NCI-H1417 treated with DMSO at 0.1 percent for 48 hours (cell line): ENCODE measurements at places on chromosomes 13 and 19.

GRCh38 chr13:28356561-28357021 lies 138.3 kb downstream of the FLT1 start:
- DNase-seq, result no peak

DNA sequence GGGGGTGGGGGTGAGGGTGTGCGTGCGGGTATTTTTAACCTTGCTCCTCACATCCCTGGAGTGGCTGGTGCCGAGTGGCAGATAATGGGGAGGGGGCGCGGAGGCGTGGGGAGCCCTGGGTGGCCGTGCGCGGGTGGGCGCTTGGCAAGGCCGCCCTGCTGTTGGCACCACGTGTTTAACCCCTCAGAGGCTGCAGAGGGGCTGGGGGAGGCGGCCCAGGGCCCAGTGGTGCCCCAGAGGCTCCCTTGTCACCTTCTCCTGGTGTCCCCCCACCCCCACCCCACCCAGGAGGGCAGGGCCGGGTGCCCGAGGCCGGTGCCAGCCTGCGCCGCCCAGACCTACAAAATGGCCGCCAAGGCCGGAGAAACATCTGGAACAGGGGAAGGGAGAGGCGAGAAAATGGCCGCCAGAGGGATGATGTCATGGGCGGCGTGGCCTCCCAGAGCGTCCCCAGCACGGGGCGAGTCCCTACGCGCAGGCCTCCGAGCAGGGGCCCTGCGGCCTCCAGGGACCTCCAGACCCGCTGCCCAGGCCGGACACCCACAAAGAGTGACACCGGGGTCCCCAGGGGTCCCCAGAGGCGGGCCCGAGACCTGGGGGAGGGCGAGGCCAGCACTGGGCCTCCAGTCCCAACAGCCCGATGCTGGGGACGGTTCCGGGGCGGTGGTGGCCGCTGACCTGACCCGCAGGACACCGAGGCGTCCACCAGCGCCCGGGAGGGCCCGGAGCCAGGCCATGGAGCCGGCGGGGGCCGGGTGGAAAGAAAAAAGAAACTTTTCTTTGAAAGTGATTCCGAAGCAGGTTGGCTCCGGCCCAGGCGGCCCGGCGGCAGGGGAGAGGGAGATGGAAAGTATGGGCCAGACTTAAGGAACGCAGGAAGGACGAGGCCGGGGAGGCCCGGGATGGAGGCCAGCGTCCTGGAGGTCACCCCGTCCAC lies 38.2 kb downstream of the NFIC start:
- no peak for DNase-seq

GRCh38 chr13:24066405-24067295 lies 93.9 kb upstream of the SPATA13 start:
- no peak for DNase-seq

DNA sequence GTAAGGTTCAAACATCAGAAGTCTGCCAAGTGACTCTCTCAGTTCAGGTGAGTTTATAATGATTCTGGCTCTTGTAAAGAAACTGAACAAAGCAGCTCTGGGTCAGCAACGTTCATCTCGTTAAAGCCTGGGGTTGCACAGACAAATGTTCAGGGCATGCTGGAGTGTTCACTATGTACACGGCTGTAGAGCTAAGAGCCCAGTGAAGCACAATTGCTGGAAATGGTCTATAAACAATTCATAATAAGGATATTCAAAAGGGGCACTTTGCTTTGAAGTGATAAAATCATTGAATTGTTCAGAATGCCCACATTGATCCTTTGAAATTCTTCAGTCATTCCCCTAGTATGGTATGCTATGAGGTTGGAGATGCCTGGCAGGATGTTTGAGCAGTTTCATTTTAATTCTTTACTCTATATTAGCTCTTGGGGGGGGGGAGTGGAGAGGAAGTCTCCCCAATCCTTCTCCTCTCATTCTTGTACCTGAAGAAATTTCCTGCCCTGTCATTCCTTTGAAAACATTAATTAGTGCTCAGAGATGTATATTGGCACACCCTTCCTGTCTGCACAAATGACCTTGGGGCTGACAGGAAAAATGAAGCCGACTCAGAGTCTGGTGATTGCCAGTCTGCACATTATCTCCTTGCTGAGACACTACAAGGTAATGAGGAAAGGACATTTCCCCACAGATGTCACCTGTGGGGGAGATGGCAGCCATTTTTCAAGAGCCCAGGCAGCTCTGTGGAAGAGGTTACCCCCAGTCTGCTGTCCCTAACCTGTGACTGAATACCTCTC lies 145.5 kb downstream of the DLEU7 start:
- DNase-seq, result no peak

DNA sequence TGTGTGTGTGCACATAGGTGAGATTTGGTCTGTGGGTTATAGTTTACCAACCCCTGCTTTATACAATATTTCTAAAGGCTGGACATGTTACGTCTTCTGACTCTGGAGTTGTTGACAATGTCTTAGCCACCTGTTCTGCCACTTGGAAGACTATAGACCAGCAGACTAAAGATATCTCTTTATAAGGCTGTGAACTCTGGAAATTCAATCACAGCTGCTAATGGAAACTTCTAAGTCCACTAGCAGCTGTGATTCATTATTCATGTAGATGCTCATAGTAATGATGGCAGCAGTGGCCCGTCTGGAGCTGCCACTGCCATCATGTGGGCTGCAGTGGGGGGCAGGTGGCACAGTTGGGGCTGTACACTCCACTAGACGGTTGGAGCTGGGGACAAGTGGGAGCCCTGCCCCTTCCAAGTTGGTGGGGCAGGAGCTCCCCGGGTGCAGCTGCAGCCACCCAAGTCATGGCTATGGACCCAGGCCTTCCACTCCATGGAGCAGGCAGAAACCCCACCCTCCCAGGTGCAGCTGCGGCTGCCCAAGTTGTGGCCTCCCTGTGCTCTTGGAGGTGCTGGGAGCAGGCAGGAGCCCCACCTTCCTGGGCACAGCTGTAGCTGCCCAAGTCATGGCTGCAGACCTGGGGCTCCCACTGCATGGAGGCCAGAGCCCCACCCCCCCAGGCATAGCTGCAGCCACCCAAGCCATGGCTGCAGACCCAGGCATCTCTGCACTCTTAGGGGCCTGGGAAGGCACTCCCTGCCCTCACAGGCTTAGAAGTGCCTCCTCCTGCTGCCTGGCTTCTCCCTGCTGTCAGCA lies 8.8 kb downstream of the IGFL4 start:
- no peak for DNase-seq

DNA sequence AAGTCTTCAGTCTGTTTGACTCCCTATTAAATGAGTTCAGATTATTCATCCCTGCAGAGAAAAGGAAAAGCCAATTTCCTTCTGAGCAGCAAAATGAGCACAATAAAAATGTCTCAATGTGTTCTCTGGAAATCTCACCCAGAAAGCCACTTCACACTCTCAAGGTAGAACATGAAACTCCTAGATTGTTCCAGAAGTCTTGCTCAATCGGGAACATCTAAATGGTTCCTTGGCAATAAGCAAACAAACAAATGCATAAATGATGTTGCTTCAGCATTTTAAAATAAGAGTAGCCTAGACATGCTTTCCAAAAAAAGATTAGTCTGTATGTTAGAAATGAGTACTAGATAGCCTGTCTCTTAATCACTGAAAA lies 59.7 kb upstream of the TNFRSF19 start:
- DNase-seq, result no peak

DNA sequence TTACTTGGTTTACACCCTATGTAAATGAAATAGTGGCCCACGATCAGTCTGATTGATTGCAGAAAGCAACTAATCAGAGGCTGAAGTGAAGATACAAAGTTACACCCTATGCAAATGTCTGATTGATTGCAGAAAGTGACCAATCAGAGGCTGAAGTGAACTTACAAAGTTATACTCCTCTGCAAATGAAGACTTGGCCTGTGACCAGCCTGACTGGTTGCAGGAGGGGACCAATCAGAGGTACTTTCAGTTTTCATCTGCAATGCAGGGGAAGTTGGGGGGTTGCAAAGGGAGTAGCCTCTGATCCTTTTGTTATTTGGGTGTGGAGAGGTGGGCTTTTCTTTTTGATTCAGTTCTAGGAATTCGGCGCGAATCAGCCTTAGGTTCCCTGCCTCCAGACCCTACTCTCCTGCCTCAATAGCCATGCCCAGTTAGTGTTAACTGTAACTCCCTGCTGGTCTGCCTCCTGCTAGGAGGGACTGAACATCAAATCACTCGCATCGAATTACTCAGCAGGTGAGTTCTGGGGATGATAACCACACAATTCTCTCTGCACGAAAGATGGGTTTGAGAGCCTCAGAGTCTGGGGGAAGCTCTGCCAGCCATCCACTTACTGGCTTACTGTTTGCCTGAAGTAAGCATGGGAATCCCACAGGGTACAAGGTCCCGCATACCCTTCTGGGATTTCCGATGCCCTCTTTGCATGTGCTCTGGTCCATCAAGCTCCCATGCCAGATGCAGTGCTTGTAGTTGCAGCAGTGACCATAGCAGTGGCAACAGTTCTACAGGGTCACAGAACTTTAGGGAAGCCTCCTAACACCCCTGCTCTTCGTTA lies 7.5 kb downstream of the ARL11 start:
- no peak for DNase-seq

GRCh38 chr13:98264877-98265276 lies 87.8 kb upstream of the RNF113B start:
- DNase-seq, result no peak

DNA sequence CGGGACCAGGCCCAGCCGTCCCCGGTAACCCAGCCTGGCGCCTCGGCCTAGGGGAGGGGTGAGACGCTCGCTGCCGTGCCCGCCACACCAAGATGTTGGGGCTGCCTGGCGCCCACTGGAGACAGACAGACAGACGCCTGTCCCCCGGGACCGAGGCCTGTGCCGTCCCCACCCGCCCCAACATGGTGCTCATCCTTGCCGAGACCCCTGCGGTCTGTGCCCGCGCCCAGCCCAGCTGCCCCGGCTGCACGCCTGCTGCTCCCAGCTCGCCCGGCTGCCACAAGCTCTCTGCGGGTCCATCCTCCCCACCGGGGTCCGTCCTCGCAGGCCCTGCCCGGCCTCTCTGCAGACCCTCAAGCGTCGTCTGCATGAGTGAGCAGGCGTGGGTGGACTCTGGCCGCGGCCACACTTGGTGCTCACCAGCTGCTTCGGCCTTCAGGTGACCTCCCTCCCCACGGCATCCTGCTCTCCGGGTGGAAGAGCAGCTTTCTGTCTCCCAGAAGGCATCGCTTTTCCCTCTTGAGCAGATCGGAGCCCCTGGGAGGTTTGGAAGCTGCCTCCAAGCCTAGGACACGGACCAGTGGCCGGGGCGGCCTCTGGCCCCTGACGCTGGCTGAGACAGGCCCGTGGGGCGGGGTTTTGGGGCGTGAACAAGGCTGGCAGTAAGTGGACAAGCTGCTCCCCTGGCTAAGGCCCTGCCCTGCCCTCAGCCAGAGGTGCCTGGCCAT lies 6.7 kb upstream of the TMPRSS9 start:
- no peak for DNase-seq

DNA sequence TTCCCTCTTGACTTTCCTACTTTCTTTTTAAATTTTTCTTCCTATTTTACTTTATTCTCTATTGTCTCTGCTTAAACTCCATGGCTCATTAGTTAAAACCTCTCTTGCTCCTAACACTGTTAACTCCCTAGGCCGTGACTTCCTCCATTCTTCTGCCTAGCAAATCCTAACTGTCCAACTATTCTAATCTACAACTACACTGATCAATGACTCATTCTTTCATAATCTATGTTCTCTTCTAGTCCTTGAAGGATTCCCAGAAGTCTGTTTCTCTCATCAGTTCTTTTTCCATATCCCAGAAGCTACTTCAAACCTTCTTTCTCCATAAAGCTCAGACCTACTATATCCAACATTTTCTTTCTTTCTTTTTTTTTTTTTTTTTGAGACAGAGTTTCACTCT lies 66.9 kb downstream of the MICU2 start:
- DNase-seq, result no peak

GRCh38 chr13:103436057-103436654 lies 369.9 kb upstream of the SLC10A2 start:
- no peak for DNase-seq

- DNase-seq, result no peak
Observed at GRCh38 chr19:37333457-37333856, 37.4 kb upstream of the ZNF527 start.

DNA sequence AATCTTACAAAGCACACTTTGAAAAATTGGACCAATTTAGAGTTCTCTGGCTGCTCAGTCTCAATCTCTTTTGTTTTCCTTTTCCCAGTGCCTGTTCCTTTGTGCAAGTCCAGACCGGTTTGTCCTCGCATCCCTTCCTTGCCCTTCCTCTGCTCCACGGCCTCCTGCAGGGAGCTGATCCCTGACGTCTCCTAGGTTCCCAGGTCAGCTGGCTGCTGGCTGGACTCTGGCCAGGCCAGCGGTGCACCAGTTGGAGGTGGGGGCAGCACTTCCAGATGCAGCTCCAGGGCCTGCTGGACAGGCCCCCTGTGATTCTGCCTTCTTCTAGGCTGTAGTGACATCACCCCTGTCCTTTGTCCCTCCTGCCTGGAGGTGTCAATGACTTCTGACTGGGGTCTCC lies 44.0 kb upstream of the KPNA3 start:
- peak; percentile 3 for DNase-seq

DNA sequence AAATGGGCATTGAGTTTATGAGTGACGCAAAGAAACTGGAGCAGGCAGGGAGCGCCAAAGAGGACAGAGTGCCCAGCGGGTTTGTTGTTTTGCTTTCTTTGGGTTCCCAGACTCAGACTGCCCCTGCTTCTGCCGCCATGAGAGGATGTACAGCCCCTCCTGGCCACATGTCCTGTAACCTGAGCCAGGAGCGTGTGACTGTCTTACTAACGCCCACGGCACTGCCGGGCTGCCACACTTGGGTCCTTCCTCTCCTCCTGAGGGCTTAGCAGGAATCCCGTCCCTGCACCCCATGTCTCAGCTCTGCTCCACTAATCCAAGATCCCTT lies 80.5 kb downstream of the GPR12 start:
- DNase-seq, result no peak

GRCh38 chr13:98343461-98343860 lies 166.4 kb upstream of the RNF113B start:
- DNase-seq, result peak; percentile 36

GRCh38 chr19:8585894-8586750 lies 8.9 kb upstream of the MYO1F start:
- DNase-seq, result no peak

DNA sequence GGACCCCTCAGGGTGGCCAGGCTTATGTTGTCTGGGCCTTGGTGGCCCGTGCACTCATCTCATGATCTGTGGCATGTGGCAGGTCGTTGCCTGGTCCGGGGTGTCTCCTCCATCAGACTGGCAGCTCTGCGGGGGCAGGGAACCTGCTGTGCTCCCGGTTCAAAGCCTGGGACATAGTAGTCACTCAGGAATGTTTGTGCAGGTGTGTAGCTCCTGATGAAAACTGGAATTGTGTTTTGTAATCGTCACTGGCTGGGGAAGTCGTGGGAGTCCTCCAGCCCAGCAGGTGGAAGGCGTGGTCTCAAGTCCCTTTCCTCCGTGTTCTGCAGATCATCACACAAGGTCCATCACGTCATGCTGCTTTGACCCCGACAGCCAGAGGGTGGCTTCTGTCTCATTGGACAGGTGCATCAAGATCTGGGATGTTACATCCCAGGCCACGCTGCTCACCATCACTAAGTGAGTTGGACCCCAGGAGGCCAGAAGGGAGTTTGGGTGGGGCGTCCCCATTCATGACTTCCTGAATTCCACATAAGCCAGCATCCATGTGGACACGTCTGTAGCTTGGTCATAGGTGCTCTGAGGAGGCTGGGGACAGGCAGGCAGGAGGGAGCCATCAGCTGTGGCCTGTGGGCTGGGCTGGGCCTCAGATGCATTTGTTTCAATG lies 19.1 kb downstream of the WDR88 start:
- no peak for DNase-seq
